Aorta (tissue), 5 donors: ENCODE measurements at places on chromosomes 11 and 22.

- DNase-seq, result no peak
These were observed 15.2 kb upstream of the CARD10 start for GRCh38 chr22:37534445-37534844.

DNA sequence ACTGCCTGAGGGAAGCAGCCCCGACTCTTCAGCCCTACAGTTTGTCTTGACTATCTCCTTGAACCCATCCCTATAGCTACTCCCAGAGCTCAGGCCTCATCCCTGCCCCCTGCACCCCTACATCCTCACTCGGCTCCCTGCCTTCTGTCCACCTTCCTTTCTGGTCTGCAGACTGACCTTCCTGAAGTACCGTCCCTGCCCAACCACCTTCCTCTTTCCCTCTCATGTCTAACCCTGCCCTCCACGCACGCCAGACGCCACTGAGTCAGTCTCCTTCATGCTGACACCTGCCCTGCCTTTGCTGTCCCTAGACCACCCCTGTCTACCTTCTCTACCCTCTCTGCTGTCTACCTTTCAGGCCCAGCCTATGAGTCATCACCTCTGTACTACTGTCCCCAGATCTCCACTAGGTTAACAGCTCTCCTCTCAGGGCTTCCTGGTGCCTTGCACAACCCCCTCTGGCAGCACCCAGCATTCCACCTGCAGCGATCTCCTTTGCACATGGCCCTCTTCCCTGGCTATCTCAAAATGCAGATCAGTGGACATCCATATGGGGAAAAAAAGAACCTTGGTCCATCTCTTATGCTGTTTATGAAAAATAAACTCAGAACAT, 8.9 kb downstream of the KCTD21 start:
- no peak for DNase-seq

GRCh38 chr11:34337016-34337415, 20.8 kb downstream of the ABTB2 start:
- DNase-seq, result no peak

- DNase-seq, result no peak
These were observed 275.3 kb downstream of the C11orf87 start for GRCh38 chr11:109697140-109697843.
